Activated CD4-positive, alpha-beta T cell treated with anti-CD3 and anti-CD28 coated beads for 24 hours (primary cell): ENCODE measurements at places on chromosomes 3 and 15.

DNA sequence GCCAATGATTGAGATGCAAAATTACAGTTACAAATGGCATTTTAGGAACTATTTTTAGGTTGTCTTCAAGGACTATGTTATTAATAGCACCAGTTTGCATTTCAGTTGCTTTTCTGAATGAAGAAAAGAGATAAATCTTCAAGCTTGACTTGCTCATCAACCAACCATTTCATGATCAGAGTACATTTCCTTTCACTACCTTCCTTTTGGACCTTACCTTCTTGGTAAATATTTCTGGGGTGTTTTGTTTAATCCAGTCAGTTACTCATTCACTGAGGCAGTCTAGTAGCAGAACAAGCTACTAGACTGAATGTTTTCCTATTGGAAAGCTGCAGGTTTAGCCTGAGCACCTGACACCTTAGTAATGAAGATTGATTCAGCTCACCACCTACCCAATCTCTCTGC is 8.2 kb downstream of the SLC27A2 start:
- no peak for DNase-seq

DNA sequence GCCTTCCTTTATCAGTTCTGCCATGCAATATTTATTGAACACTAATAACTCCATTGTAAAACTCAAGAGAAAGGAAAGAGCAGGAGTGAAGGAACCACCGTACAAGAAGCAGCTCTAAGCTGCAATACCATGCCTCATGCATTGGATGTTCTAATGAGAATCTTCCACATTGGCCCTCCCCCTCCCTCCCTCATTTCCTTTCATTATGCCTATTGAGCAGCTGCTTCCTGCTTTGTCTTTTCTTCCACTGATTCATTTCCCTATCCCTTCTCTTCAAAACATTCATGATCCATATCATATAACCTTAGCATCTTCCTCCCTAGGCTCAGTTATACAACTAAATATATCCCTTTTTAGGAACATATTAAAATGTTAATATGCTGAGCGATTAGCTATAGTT is 698.7 kb upstream of the GOLIM4 start:
- DNase-seq, result no peak

DNA sequence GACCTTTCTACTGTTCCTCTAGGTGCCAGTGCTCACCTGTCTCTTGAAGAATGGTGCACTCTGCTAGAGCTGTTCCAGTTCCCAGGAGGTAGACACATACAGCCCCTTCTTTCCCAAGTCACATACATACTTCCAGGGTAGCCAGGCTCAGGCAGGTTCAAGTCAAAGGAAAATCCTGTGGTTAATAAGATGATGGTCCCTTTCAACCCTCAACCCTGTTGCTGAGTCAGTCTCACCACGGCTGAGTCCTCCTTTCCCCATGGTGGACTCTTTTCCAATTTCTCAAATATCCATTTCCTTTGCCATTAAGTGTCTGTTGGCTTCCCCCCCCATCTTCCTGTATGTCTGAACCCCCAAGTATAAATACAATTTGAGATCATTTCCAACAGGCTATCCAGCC is 56.1 kb upstream of the ACAN start:
- no peak for DNase-seq

DNA sequence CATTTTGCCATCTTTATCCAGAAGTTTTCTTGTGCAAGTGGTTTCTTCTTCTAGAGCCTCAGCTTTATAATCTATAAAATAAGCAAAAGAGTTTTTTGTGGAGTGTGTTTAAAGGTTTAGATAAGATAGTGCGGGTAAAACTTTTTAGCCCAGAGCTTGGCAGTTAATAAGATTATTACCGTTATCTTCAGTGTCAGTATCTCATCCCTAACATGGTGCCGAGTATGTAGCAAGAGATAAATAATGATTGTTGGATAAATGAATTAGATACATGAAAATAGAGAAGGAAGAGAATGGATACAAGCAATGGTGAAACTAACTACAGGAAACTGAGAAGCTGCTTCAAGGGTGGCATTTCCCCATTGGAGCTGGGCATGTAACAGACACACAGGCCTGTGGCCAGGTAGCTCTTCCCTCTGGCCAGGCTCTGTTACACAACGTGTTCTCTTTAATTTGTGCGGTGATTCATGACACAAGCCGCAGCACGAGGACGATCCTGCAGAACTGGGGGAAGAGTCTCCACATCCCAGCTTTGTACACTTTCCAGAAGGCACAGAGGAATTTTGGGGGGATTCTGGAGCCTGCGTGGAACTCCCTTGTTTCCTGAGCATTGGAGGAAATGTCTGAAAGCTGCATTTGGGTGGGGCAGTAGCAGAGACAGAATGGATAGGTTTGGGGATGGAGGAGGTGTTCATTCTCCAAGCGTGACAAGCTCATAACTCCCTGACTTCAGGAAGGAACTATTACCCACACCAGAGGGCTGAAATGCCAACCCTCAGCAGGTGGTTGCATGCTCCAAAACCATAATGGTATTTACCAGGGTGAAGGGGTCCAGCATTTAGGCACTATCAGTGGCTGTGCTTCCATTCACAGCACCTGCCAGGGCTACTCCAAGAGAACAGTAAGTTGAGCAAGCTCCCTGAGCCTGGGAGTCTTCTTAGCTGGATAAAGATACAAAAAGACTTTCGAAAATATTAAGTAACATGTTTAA is 14.2 kb upstream of the ST6GAL1 start:
- no peak for DNase-seq

DNA sequence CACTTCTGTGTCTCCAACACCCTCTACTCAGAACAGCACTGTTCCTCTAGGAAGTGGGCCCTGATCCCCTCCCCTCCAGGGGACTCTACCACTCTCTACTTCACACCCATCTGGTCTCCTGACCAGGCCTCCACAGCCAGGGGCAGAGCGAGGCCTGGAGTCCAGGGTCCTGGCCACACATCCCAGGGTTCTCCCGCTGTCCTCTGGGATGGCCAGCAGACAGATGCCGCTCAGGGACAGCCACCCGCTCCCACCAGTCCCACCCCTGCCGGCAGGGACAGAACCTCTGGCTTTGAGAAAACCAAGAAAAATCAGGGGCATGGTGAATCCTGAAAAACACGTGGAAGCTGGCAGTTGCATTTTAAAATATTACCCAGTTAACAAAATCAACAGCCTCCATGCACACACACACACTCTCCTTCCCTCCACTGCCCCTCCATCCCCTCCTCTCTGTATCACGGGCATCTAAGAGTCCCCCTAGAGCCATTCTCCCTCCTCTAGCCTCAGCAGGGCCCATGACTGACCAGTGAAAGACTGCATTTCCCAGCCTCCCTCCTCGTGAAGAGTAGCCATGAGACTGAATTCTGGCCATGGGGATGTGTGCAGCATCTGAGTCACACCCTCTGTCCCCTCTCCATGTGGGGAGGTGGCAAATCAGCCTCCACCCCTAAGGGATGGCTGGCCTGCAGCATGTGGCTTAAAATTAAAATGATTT is 32.1 kb upstream of the IQSEC1 start:
- no peak for DNase-seq

DNA sequence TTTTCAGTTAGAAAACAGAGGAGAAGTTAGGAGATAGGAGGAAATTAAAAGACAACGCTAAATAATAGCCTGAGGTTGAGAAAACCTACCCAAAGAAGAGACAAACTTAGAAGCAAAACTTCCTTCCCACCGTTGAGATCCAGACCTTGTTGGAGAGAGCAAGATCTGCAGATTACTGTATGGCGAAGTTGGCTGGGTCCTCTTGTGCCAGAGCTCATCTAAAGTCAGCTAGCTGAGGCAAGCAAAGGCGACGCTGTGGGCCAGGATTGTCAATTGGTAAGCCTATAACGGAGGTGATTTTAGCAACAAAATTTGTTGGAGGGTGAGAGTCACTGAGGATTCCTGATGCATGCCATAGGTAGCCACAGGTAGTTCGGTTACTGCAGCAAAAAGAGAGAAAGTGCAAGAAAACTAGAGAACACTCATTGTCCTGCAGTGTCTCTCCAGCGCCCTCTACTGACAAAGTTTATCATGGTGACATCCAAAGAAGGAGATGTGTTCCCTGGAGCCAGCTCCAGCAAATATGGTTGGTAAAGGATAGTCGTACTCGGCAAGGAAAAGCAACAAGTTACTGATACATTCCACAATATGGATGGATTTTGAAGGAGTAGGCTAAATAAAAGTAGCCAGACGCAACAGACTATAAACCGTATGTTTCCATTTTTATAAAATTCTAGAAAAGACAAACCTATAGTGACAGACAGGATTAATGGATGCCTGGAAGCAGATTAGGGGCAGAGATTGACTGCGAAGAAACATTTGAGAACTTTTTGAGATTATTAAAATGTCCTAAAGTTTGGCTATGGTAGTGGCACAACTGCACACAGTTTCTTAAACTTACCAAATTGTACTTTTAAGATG is 9.8 kb upstream of the OR5K4 start:
- peak; percentile 12 for DNase-seq
